AG10803 (cell line): ENCODE measurements at places on chromosomes 3 and 15.

DNA sequence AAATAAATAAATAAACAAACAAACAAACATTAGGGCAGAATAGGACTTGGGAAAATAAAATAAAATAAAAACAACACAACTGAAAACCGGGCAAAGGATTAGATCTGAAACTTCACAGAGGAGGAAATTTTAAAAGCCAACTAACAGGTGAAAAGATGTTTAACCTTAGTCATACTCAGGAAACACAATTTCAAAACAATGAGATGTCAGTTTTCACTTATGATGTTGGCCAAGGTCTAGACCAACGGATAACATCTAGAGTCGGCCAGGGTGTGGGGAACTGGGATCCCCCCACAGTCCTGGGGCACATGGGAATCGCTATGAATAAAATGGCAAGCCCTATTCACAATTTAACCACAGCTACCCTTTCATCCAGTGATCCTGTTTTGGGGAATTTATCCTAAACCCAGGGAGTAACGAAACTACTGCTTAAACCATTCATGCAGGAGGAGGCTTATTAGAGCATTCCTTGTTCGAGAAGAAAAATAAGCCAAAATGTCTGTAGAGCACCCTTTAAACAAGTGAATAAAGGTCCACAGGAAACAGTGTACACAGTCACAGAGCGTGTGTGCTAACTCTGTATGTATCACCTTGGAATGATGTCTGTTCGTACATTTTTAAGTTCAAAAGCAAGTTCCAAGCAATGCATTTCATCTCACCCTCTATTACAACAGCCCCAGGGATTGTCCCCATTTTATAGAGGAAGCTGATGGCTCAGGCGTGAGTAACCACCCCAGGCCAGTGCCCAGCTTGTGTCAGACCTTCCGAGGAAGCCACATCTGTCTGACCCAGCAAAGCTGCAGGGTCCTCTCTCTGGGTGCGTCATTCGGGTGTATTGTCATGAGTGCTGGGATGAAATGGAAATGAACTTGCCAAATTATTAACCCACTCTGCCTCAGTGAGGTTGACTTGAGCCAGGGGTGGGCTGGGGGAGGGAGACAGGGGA, 6.3 kb upstream of the ANPEP start:
- DNase-seq, result peak; percentile 83

DNA sequence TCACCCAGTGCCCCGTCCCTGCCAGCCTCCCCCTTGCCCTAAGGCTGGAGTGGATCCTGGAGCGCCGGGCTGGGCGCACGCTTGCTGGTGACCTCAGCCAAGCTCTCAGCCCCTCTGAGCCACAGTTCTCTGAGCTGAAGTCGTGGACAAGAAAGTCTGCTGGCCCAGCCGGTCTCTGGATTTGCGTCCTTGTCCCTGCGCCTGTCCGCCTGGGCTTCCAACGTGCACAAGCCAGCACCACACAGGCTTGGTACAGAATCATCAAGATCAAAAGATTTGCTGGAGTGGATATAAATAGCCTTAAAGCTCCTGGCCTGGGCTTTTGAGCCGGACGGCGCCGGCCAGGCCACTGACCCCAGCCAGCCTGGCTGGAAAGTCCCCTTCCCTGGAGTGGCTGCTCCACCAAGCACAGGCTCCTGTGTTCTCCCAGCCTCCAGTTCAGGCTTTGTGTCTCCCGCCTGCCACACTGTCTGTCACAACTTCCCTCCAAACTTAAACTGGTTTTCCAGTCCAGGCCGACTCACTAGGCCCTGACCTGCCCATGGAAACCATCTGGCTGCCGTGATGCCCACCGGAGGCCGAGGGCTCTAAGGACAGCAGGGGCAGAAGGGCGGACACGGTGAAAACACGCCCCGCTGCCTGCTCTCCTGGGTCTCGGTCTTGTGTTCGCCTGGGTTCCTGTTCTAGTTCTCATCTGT, 156.2 kb downstream of the NUP210 start:
- no peak for DNase-seq

GRCh38 chr3:46829699-46830208, 33.5 kb downstream of the MYL3 start:
- no peak for DNase-seq

- DNase-seq, result peak; percentile 16
Measured at GRCh38 chr3:50536471-50537180, 30.9 kb downstream of the C3orf18 start.

DNA sequence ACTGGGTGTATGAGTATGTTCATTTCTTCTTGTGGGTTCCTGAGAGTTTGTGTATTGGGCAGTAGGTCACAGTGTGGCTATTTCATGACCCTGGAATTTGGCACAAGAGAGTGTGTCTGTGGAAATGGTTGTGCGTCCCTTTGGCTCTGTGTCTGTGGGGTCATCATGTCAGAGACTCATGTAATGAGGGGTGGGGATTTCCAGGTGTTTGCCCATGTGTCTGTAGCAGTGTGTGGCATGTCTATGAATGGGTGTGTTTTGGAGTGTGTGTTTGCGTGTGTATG, 1.3 kb upstream of the GATA2 start:
- DNase-seq, result no peak

DNA sequence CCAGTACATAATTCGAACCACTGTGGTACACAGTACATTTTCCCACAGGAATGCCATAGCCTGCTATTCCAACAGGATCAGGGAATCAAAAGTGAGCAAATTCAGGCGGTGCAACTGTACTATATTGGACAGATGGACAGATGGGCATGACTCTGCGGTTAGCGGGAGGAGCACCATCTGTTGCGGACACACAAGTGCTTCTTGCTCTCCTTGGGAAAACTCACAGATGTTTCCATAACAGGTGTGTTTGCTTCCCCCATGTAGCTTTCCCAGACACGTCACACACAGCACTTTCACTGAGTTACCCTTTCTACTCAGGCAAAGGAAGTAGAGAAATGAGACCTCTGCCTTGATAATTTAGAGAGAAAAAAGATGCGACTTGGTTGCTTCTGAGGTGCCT, 325.1 kb upstream of the THBS1 start:
- DNase-seq, result no peak

GRCh38 chr15:56468401-56468800, 3.5 kb upstream of the MNS1 start:
- DNase-seq, result peak; percentile 18

- no peak for DNase-seq
Measured at GRCh38 chr15:95930659-95931375, 399.7 kb upstream of the NR2F2 start.

- no peak for DNase-seq
Measured at GRCh38 chr15:88309363-88309762, 52.8 kb upstream of the NTRK3 start.

DNA sequence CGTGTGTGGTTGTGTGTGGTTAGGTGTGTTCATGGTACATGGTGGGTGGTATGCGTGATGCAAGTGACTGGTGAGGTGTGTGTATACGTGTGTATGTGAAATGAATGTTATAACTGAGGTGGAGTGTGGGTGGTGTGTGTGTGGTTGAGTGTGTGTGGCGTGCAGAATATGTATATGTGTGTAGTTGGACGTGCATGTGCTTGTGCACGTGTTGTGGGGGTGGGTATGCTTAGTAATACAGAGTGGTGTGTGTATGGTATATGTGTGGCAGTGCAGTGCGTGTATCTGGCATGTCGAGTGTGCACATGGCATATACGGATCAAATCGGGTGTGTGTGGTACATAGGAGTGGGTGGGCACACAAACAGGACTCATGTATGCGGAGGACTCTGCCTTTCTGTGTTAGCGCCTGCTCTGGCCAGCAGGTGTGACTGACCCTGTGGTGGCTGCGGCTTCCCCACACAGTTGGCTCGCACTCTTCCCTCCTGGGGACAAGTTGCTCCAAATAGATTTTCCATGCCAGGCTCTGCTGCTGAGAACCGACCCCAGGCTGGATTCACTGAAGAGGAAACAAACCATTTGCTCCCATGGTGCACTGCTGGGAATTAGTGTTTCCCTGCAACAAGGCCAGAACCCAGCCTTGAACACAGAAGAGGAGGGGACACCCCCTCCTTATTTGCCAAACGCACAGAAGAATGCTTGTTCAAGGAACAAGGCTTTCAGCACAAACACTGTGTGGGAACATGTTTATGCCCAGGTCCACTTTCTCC, 1.2 kb upstream of the C3orf70 start:
- no peak for DNase-seq
